ENCODE measurements at places on chromosomes 4 and X.
A peak's percentile ranks its signal among the peaks of the same experiment; 100 is the strongest.

DNA sequence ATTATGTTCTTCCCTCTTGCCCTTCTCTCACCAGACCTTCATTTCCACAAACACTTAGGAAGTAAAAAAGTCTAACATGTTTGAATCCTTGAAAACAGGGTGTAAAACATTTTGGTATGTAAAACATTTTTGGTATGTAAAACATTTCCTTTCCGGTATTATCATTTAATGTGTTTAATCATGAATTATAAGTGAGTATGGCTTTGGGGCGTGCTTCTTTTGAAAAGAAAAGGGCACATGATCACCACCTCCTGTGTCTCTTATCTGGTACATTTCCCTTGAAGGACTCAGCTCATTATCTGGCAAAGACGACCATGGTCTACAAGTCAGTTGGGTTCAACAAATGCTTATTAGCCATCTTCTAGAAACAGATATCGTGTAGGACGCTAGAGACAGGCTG, 283.6 kb downstream of the FRMPD4 start:
- DNase-seq: peak; percentile 50

- DNase-seq: no peak
Measured at GRCh38 chr4:163042306-163042705, 124.4 kb downstream of the NAF1 start.

DNA sequence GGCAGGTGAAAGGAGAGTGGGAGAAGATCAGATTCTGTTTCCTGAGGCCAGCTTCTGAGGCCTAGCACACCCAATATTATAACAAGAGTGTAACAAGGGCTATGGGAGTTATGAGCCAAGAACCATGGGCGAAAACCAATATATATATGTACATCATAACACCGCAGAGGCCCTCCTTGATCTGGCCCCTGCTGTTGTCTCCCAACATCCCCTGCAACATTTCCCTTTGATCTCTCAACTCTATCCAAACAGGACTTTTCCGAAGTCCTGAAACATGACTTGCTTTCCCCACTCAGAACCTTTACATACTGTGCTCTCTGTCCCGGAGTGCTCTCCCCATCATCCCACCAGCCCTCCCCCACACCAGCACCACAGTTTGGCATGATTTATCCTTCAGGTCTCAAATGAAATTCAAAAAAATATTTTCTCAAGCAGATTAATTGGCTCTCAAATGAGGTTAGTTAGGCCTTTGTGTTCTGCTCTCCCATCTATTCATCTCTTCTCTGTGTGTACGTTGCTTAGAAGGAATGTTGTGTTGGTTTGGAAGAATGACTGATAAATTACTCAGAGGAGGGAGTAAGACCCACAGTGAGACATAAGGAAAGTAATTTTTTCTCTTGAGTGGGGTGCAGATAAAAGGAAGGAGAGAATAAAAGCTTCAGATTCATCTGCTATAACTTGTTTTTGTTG, 58.1 kb upstream of the SMIM10 start:
- DNase-seq: peak; percentile 97

GRCh38 chr4:158099686-158100085, 73.1 kb downstream of the GASK1B start:
- DNase-seq: no peak

DNA sequence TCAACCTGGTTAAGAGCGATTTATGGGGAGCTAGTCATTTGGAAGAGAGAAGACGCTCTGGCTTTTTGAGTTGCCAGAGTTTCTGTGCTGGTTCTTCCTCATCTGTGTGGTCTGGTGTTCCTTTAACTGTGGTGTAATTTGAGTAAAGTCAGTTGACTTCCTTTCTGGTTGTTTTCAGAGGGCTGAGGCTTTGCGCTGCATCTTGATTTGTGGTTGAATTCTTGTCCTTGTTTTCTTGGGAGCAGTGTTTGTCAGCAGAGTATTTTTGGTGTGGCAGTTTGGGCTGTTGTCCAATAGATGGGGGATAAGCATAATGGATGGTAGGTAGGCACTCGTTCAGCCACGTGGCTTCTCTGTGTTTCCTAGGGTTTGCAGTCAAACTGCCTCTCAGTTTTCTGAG, 2143.2 kb upstream of the TENM3 start:
- no peak for DNase-seq

GRCh38 chr4:8259743-8260430, 9.7 kb upstream of the HTRA3 start:
- no peak for DNase-seq

DNA sequence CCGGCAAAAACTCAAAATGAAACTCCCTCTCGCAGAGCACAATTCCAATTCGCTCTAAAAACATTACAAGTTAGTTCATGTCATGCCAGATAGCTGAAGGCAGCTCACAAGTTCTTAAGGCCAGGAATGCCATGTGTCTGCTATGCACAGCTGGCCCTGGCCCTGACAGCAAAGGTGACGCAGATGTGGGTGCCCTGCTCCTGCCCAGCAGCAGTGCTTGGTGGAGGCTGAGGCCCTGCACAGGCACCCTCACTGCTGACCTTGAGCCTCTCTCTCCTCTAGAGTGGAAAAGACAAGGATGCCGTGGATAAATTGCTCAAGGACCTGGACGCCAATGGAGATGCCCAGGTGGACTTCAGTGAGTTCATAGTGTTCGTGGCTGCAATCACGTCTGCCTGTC, 2.9 kb downstream of the S100P start:
- DNase-seq: no peak

DNA sequence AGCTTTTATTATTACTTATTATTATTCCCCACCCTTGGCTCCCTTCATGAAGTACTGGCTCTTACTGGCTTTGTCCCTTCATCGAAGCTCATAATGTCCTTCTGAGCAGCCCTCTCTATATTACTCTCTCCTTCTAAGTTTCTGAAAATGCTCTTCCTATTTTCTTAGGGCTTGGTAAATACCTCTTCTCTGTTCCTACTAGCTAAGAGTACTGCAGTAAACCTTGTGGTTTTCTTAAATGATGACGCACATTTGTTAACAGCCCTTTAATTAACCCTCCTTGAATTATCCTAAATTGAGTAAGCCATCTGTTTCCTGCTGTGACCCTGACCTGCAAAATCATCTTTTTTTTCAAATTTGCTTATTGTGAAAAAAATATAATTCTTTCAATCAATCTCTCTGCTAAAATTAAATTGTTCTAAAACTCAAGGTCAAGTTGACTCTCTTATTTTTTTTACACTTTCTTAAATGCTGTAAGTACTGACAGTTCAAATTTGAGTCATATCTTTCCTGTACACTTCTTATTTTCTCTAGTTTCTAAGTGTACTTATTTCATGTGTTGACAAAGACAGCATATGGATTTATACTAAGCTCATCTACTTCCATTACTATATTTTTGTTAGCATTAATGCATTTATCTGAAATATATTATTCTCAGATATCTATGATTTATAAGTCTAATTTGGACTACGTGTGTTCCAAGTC, 148.9 kb downstream of the ADAM29 start:
- peak; percentile 45 for DNase-seq
